Activated gamma-delta T cell treated with anti-CD3 and anti-CD28 coated beads, Interleukin-2, amount 50 U/mL, for 16 hours (primary cell): ENCODE measurements at places on chromosomes 16 and 17.

GRCh38 chr16:15773968-15774367 is 82.9 kb downstream of the MYH11 start:
- DNase-seq, result no peak

DNA sequence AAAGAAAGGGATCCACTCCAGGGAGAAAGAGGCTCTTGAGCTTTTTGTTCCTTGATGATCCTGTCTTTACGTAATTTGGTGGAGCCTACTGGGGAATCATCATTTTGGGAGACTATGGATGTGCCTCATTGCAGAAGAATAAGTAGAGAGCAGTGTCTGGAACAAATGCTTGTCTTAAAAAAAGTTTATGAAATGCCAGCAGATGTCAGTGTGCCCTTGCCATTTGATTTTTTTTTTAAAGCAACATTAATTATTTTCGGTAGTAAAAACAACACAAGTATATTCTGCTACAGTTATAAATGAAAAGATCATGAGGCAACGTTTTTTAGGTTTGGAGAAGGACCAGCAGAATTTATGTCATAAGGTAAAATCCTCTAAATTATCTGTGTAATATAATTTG is 934.8 kb upstream of the EEF2KMT start:
- no peak for DNase-seq

- peak; percentile 1 for DNase-seq
Observed at GRCh38 chr16:69566981-69567680, 1.4 kb downstream of the NFAT5 start.

- no peak for DNase-seq
Observed at GRCh38 chr17:65283704-65284103, 146.5 kb downstream of the RGS9 start.

- no peak for DNase-seq
Observed at GRCh38 chr16:88676502-88677242, 9.6 kb downstream of the SNAI3 start.

DNA sequence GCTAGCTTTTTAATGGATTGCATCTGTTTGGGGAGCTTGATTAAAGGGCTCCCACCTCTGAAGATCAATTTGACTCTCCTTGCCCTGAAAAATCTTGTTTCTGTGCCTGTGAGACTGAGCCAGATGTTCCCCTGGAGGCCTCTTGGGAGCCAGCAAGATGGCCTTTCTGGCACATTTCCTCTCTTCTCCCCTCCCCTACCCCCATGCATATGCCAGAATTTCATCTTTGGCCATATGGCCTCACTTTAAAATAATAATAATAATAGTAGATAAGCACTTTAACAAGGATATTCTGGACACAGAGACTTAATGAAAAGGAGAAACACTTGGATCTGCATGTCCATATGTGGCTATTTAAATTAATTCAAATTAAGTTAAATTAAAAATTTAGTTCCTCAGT is 144.1 kb upstream of the CES5A start:
- no peak for DNase-seq

DNA sequence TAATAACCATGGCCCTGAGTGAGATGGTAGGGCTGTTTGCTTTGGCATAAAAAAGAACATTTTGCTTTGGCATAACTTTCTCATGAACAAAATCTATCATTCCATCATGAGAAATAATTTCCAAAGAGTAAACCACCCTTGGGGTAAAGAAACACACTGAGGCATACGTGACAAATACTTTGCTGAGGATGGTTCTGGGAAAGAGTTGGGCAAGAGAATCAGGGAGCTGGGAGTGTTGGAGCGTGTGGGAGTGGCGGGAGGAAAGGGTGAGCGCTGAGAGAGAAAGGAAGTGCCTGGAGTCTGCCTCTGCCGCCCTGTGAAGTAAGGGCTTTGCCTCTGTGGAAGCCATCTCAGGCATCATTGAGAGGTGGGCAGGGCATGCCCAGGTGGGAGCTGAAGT is 60.2 kb upstream of the ARHGAP44 start:
- DNase-seq, result no peak

GRCh38 chr16:61915569-61915968 is 120.7 kb downstream of the CDH8 start:
- no peak for DNase-seq

- no peak for DNase-seq
Observed at GRCh38 chr16:8720080-8720966, 45.9 kb downstream of the ABAT start.

- no peak for DNase-seq
Observed at GRCh38 chr17:27333410-27333980, 39.6 kb downstream of the WSB1 start.

- DNase-seq, result no peak
Observed at GRCh38 chr17:20086416-20087076, 77.4 kb downstream of the SPECC1 start.
